AG08396 (cell line): ENCODE measurements at places on chromosomes 1 and 21.
A peak's percentile ranks its signal among the peaks of the same experiment; 100 is the strongest.

DNA sequence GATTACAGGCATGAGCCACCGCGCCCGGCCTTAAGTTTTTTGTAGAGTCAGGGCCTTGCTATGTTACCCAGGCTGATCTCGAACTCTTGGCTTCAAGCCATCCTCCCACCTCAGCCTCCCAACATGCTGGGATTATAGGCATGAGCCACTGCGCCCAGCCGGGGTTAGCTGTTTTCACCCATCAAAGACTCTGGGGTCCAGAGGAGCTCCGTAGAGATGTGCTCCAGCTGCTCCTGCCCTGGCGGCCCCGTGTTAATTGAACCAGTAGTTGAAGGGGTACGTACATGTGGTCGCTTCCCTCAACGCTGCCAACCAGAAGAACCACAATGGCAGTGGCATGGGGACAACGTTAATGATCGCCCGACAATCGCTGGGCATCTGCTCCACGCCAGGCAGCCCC lies 72.0 kb downstream of the NPHP4 start:
- DNase-seq, result no peak

GRCh38 chr1:193066606-193067005 lies 7.2 kb downstream of the RO60 start:
- DNase-seq, result no peak

GRCh38 chr1:53727461-53728092 lies 11.4 kb downstream of the GLIS1 start:
- no peak for DNase-seq

DNA sequence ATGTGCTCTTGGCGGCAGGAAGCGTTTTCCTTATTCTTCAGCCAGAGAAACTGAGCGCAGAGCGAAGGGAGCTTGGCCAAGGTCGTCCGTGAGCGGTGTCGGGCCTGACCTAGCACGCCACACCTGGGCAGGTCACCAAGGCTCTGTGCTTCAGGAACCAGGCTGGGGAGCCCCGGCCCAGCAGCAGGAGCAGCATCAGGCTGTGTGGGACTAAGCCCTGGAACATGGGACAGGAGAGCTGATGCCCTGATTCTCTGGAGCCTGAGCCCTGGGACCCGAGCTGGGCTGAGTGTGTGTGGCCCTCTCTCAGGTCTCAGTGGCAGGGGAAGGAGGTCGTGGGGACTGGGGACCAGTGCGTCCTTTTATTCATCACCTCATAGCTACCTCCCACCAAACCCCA lies 65.2 kb upstream of the ABCG1 start:
- DNase-seq, result no peak

DNA sequence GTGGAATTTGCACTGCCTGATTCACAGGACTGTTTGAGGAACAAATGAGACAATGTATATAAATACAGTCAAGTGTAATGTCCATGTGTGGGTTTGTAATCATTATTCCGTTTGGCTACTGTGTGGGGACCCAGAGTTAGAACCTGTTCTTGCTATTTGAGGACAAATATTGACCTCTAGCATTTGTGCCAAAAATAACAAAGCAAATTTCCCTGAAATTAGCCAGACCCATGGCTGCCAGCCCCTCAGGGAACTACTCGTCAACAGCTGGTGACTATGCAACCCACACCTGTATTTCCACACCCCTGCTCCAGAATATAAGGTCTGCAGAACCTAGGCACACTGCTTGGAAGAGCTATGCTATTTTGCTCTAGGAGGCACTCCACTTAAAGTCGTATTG lies 70.7 kb downstream of the KCNJ6 start:
- DNase-seq, result no peak

DNA sequence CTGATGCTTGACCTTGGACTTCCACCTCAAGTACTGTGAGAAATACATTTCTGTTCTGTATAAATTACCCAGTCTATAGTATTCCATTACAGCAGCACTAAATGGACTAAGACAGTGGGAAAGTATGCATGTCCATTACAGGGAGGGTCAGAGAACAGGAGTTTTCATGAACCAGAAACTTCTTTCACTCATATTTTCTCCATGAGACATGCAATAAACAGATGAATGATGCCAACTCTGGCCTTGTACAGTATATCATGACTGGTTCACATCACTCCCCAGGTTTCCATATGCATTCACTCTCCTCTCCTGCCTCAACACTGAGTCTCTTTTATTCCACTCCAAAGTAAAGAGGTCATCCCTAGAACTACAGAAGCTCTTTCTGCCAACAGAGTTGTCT lies 4.5 kb upstream of the IFI16 start:
- DNase-seq, result no peak

DNA sequence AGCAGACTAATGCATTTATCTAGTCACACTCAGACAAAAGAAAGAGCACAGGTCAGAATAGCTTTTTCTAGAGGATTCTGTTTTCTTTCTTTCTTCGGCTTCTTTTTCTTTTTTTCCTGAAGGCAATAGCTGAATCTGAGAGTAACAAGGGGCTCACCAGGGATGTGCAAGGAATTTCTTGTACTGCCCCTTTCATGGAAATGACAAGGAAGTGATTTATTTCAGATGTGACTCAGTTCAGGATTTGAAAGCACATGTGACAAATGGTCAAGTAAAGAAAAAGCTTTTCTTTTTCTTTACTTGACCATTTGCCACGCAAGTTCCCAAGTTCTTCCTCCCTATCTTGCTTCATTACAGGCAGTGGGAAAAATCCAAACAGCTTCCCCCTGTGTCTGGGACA lies 202.0 kb downstream of the GABPA start:
- no peak for DNase-seq

DNA sequence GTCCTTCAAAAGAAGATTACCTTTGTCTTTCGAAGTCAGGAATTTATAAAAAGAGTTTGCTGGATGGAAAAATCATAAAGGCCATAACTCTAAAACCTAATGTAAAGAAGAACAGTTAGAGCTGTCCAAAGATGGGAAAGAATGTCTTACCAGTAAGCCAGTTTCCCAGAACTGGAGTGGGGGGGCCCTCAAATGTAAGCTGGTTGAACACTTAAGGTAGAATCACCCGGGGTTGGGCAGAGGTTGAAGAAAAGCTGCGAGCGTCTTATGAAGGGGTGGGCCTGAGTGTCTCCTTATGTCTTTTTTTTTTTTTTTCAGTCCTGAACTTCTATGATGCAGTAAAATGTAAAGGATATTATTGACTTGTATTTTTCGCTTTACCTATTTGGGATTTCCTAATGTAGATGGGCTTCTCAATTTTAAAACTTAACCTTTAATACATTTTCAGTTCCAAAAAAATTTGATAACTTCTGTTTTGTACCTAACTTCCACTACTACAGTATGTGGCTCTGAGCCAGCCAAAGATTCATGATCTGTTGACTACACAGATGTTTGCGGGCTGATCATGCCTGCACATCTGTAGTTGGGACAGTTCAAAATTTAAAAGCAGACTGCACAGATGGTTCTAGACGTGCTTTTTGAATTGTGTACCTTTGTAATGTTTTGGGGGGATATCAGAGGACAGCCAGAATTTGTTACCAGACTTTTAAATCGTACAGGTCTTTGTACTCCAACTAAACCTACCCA lies 43.6 kb downstream of the NFYC start:
- DNase-seq, result no peak

DNA sequence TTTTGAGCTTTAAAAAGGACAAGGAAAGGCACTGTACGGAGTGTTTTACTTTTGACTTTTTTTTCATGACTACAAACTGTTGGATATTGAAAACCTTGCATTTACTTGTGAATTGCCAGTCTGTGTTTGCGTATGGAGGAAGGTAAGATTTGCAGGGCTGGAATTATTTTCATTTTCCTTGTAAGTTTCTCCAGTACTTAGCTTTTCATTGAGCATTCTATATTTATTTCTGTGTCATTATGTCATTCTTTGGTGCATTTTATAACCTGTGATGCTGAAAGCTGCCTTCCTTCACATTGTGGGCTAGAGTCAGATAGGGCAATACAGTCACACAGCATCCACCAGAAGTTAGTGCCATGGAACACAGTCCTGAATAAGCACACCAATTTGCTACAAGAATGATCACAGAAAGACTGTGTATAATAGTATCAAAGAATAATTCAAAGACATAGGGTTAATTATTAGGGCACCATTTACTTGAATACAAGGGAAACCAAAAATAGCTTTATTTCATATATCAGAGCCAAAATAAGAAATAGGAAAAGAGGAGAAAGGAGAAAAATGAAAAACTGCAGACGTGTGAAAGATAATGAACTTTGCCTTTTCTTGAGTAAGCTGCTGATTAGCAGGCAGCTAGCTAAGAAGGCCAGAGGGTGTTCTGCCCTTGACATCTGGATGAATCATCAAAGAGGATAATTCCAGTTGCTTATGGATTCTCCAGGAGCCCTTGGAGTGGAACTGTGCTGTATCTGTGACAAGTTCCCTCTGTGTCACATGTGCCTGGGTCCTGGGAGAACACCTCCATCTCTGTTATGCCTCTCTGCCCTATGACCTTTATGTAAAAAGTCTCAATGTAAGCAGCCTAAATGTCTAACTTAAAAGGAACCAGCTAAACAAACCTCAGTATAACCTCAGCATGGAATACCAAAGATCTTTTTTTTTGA lies 8.0 kb upstream of the FAM20B start:
- peak; percentile 39 for DNase-seq

DNA sequence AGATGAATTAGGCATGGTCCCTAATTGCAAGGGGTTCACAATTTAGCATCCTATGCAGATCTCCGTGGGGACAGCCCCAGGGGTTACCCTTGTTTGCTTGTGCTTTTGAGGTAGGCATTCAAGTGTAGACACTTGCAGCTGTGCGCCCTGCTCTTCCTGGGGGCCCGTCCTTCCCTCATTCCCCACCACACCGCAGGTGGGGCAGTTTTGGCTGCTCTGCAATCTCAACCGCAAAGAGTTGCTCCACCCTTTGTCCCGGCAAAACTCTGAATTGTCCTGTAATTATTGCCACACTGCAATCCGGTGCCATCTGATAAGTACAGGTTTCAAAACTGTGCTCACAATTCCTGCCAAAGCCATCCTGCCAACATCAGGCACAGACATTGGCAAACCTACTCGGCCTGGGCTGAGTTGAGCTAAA lies 65.4 kb upstream of the LYST start:
- no peak for DNase-seq

DNA sequence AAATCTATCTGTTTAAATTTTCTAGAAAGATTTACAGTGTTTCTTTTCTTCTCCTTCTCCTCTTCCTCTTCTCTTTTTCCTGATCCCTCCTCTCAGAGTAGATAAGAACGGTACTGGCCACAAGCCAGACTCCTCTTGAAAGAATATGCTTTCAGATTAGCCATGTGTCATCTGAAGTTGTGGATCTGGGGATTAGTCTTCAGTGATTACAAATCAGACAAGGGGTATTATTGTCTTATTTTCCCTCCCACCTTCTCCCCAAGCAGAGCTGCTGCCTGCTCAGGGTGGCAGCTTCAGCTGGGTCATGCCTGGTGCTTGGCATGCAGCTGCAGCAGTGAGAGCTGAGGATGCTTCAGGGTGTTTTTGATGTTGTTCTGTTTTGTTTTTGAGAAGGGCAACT lies 42.7 kb downstream of the SGIP1 start:
- no peak for DNase-seq

GRCh38 chr1:13828454-13829151 lies 128.6 kb downstream of the PRDM2 start:
- DNase-seq, result peak; percentile 17

GRCh38 chr1:100279954-100280682 lies 14.1 kb downstream of the RTCA start:
- no peak for DNase-seq

- no peak for DNase-seq
Measured at GRCh38 chr1:226610671-226611070, 62.1 kb downstream of the STUM start.

GRCh38 chr1:178650934-178651511 lies 74.0 kb upstream of the RALGPS2 start:
- no peak for DNase-seq

DNA sequence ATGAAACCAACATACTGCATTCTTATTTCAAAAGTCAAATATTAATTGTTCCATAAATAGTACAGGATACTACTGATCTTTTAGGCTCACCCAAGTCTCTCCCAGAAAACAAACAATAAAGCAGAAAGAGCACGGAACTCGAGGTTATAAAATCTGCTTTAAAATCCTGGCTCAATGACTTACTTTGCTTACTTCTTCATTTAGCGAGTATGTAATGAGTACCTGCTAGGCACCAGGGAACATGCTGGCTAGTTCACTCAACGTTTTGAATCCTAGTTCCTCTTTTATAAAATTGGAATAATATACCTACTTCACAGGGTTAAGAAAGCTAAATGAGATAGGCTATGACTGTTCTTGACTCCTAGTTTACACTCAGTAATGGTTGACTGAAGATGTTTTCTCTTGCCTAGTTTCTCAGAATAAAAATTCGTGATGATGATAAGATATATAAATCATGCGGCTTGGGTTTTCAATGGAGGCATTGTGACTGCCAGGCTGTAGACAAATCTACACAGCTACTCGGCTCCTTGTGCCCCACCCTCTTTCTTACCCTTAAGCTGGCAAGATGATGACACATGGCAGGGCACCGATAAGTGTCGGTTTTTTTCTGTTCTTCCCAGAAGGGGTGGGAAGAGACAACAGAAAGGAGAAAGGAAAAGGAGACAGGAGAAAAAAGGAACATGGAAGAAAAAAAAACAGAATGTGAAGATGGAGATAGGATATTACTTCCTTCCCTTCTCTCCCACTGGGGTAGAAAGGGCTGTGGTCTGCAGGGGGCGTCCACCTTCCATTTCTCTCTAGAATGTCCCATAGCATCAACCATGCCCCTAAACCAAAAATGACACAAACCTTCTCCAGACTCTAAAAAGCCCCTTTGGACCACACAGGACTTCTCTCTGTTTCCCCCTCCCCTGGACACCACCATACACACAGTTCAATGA lies 507.1 kb downstream of the SMYD3 start:
- DNase-seq, result no peak

GRCh38 chr1:18668046-18668445 lies 37.4 kb downstream of the PAX7 start:
- DNase-seq, result no peak

DNA sequence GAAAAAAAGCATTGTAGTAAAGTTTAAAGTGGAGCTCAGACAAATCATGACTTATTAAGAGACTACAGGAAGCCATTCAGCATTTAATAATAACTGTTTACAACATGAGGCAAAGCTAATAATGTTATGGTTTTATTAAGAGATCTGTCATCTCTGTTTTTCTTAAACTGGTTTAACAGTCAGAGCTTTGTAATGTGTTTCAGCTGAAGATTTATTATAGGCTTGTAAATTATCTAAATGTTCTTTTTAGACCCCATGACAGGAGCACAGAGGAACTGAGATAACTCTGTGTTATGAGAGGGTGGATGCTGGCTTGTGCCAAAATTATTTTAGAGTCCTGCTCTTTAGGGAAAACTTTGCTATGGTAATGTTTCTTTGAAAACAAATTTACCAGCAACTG lies 38.0 kb upstream of the RWDD3 start:
- DNase-seq, result no peak

DNA sequence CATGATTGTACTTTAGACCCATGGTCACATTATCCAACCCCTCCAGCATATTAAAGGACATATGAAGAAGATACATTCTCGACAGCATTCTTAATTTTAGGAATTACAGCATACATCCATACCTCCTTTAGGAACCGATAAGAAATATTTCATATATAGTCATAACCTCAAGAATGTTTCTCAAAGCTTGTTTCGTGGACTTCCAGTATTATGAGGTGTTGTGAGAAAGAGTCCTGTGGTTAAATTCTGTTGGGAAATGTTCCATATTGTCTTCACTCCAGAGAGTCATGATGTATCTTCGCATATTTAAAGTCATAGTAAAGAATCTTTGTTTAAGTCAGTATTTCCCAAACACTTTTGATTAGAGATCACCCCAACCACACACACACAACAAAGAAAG lies 321.0 kb upstream of the SNX7 start:
- no peak for DNase-seq

GRCh38 chr1:230725256-230726012 lies 11.5 kb upstream of the AGT start:
- no peak for DNase-seq
